ENCODE measurements at places on chromosomes 5 and 9.

GRCh38 chr5:142976861-142977260, 206.7 kb downstream of the ARHGAP26 start:
- DNase-seq = no peak

DNA sequence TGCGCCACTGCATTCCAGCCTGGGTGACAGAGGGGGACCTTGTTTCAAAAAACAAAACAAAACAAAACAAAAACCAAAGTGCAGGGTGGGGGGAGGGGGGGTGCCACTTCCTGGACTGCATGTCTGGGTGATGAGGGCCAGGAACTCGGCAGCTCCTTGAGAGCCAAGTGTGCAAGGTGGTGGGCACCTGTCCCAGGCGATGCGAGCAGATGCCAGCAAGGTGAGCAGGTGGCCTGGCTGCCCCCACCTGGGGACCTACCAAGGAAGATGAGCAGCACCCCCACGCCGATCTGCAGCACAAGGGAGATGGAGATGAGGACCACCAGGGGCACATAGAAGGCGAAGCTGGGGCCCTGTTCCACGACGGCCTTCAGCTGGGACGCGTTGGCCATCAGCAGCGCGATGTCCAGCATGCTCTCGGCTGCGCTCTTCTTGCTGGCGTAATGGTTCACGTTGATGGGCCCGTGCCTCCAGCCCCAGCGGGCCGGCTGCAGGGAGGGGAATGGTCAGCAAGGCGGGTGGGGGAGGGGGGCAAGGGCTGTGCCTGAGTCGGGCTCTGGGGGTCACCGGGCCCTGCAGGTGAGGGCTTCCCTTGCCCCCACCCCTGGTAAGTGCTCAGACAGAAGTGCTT, 7.8 kb downstream of the NINJ1 start:
- DNase-seq = no peak

DNA sequence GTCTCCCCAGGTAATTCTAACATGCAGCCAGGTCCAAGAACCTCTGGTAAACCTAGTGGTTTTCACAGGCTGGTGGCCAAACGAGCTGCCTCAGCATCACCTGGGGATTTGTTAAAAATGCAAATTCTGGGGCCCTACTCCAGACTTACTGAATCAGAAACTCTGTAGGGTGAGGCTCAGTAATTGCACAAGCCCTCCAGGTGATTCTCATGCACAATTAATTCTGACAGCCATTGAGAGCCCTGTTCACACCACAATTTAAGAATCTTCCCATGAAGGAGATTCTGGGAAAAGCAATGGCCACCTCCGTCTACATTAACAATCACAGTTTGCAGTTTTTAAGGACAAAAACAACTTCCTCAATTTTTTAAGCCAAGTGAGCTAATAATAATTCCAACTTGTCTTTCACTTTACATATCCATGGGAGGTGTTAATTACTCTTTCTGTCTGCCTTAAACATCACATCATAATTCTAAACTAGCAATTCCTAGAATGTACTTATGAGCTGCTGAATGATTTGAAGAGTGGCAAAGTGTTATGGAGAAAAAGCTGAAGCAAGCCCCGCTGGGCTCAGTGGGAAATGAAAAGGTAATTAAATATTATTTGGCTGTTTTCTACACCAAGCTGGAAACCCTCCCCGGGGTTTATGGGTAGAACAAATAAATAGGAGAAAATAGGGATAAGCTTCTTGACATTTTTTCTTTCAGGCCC, 70.0 kb downstream of the GLDC start:
- DNase-seq = no peak

- no peak for DNase-seq
Measured at GRCh38 chr9:111831371-111832108, 36.8 kb upstream of the SHOC1 start.

- no peak for DNase-seq
Measured at GRCh38 chr9:93468763-93469456, 15.5 kb upstream of the FAM120AOS start.

GRCh38 chr5:95403996-95404395, 12.8 kb downstream of the FAM81B start:
- no peak for DNase-seq

- DNase-seq = no peak
Measured at GRCh38 chr5:148425808-148426207, 42.0 kb downstream of the FBXO38 start.

GRCh38 chr5:123795688-123796087, 283.7 kb downstream of the CSNK1G3 start:
- DNase-seq = no peak

DNA sequence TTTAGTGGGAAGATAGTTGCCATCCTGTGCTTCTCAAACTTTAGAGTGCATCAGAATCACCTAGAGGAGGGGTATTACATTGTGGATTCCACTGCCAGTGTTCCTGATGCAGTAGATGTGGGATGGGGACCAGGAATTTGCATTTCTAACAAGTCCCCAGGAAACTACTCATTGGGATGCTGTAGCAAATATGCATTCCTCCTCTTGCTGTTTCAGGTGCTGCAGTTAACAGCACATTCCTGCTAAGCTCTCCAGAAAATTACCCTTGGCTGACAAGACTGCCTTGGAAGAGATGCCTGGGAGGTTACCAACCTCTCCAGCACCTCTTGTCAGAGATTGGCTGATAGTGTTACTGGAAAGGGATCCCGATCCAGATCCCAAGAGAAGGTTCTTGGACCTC, 270.5 kb downstream of the OSTF1 start:
- DNase-seq = no peak

DNA sequence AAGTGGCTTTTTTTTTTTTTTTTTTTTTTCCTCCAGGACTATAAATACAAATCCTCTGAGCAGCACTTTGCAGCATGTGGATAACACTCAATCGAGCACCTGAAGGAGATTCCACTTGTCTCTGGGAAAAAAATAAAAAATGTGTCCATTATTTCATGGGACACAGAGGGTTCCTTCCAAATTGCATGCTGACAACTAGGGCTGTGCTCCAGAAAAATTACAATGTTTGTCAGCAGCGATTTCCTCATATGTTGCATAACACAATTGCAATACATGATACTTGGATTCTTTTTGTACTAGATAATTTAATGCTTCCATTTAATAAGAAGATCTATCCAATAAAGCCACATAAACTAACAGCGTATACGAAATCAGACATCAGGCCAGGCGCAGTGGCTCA, 84.4 kb downstream of the CDH18 start:
- DNase-seq = no peak

DNA sequence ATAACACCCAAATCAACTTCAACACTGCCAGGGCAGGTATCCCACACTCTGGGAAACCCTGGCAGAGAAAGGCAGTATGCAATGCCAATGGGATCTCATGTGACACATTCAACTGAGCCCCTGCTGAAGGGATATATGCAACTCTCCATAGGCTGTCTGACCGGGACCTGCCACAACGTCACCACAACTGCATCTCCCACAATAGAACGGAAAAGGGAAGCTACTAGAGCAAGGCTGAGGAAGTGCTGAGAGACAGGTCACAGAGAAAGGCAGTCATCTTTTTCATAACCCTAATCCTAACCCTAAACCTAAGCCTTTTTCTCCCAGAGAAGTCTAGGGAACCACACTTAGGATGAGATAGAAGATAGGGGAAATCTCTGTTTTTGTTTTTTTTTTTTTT, 345.9 kb upstream of the CD180 start:
- no peak for DNase-seq

GRCh38 chr5:119330367-119331183, 25.2 kb upstream of the TNFAIP8 start:
- DNase-seq = no peak

GRCh38 chr9:117491491-117491890, 76.6 kb upstream of the ASTN2 start:
- DNase-seq = no peak

DNA sequence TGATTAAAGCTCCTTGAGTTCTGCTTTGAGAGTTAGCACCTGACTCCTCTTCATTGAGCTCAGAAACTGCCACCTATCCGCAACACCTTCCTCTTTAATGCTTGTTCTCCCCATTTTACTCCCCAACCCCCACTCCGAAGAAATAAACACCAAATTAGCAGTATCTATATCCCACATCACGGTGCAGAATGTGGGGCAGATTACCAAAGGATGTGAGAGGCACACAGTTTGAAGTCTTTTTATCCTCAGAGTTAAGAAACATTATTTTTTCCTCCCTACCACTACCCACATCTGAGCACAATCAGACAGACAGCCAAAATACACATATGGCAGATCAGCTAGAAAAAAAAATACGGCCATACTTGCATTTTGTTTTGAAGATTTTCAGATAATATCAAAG, 26.1 kb upstream of the IL7R start:
- DNase-seq = no peak

DNA sequence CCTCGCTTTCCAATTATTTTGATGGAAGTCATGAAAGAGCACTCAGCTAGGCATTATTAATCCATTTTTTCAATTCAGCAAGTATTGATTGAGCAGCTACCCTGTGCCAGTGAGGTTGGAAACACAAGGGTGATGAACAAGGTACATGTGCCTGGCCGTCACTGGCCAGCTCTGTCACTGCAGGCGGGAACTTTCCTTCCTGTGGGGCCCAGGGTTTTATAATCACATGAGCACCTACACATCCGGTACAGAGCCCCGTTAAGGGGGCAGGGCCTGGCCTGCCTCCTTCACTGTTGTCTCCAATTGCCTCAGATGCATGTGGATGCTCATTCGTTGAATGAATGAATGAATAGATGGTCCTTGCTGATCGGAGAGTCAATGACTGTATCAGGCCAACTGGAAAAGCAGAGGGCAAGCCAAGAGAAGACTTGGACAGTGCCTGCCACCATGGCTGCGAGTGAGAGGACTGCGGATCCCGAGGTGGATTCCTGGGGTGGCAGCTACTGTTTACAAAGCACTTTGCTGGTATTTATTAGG, 55.9 kb upstream of the KCNMB1 start:
- DNase-seq = no peak

DNA sequence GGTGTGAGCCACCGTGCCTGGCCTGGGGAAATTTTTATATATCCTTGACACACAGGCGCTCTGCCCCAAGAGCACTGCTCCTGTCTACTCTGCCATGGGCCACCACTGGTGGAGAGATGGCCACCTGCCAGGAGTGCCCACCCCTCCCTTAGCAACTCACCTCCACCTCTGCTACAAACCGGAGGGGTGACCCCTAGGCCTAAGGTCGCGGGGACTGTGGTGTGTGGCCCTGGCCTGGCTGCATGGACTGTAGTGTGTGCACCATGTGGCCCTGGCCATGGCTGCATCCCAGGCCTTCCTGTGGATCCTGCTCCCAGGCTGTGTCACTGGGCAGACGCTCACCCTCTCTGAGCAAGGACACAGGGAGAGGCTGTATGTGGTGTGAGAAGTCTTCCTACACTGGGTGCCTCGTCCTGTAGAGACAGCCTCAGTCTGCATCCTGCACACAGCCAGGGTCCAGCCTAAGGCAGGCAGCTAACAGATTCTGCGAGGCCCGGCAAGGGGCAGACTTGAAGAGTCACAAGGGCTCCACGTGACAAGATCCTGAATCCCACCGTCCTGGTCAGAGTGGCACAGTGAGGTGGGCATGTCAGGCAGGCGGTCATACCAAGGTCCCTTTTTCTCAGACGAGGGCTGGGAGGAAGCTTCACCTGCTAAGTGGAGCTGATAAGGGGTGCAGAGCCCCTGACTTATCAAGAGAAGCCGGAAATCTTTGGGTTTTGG, 10.3 kb downstream of the NINJ1 start:
- DNase-seq = no peak

DNA sequence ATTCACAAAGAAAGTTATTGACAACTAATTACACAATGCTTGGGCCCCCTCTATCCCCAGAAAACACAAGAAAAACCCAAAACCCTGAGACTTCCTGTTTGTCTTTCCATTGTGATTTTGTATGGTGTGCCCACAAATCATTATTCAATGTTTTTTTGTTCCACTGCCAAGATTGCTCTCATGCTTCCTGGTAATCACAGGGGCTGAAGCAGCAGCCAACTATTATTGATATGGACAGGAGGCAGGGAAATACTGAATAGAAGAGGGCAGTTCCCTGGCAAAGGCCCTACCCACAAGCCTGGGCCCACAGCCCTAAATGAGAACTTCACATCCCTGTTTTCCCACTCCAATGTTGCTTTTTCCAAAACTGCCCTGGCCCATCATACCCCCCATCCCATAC, 21.5 kb upstream of the RFK start:
- no peak for DNase-seq

DNA sequence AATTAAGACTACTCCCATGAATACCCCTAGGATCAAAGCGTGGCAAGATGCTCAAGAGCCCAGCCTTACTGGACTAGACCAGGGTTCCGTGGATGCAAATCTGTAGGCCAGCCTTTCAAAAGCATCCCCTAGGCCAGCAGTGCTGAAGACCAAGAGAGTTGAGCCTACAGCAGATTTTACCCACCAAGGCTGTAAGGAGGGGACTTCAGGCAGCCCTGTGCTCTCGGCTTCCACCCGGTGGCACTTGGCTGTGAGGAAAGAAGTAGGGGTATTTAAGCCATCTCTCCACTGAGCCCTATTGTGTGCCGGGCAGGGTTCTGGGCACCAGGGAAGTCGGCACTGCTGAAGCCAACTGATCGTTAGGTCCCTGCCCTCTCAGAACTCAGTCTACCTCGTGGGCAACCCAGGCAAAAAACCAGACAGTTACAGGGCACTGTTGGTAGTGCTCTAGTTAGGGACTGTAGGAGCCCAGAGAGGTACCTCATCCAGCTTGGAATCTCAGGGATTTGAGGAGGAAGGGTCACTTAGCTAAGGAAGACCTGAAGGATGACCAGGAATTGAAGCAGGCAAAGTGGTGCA, 25.5 kb downstream of the TCF7 start:
- DNase-seq = no peak

DNA sequence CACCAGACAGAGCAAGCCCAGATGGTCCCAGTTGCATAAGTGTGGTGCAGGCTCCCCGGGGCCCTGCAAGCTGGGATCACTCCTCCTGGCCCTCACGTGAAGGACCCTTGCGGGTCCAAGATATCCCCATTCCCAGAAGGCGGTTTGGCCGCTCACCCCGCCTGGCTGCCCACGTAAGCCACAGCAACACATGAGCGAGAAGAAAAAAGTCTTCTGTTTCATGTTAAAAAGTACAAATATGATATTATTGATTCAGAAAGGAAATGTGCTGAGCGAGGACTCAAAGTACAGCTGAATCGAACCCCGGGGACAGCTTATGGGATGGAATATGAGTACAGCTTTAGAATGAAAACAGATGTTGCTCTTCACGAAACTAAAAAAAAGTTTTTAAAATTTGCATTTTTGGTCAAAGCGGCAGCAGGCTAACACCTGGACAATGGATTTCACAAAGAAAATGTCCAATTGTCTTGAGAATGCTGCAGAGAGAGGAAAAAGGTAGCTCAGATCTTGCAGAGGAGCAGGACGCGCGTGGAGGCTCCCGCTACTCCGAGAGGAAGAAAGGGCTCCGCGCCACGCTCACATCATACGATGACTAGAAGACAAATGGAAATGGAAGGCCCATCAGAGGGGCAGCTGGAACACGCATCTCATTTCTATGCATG, 427.6 kb downstream of the IRX1 start:
- no peak for DNase-seq

GRCh38 chr9:84822589-84823233, 153.2 kb downstream of the NTRK2 start:
- DNase-seq = no peak

- no peak for DNase-seq
Measured at GRCh38 chr5:92907938-92908606, 672.9 kb downstream of the NR2F1-AS1 start.
